Urinary bladder (tissue), 4 donors: ENCODE measurements at places on chromosomes 11 and 22. TPM values are rescaled to one million over a fixed set of nuclear protein-coding genes. Genes with fewer than 3 reads are reported as not detected.

- DNase-seq, result no peak
These were observed 519 bp upstream of the ART5 start for GRCh38 chr11:3642071-3642951.

DNA sequence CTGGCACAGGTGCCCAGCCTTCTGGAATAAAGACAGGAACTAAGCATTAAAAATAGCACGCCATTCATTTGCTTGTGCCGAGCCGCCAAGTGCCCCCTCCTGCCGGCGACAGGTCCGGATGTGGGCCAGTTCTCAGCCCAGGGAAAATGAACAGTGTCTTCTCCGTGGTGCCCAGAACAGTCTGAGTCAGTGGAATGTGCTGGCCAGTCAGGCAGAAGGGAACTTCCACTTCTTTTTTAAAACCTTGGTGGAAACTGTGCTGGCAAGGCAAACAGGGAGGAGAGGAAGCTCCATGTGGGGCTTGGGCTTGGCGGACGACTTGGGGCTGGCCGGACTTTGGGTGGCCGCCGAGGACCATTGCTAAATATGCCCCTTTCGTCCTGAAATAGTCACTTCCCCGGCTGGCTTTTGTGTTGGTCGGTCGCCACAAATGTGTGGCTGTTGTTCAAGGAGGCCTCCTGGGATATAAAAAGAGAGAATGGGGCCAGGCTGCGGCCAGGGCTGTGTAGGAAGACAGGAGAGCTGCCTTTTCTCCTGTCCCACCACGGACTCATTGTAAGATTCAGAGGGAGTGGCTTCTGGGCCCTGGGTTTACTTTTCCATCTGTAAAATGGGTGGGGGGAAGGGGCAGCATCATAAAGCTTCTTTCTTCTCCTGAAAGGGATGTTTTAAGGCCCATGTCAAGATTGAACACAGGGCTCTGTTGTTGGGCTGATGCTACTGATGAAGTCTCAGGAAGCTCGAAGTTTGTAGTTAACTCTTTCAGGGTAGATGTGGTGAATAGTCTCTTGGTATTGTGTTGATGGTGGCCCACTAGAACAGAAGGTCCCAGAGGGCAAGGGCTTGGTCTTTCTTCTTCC, 101.0 kb downstream of the PTPRJ start:
- DNase-seq, result no peak

GRCh38 chr11:66006891-66007176, 4.5 kb downstream of the BANF1 start:
- no peak for DNase-seq

- DNase-seq, result peak; percentile 28
These were observed 57.9 kb upstream of the FSHB start for GRCh38 chr11:30172883-30173311.

DNA sequence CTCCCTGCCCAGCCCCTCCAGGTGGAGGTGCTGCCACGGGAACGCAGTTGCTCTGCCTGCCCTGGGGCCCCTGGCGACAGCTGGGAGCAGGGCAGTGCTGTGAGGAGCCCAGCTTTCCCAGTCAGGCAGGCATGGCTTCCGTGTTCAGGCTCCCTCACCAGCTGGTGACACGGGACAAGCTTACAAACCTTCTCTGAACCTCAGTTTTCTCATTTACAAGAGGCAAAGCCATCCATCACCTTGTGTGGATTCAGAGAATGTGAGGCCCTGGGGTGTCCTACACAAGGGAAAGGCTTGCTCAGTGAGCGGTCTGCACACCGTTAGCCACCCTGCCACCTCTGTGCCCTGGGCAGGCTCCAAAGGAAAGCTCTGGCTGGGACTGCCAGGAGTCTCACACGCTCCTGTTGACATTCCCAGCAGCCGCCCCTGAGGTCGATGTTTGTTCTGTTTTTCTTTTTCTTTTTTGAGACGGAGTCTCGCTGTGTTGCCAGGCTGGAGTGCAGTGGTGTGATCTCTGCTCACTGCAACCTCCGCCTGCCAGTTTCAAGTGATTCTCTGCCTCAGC, 23.5 kb downstream of the SUN2 start:
- DNase-seq, result no peak

GRCh38 chr11:90134478-90135003, at the start of gene NAALAD2:
Gene NAALAD2, plus strand, starts transcription at chr11:90134663. Its CDS starts 96 bp downstream, at chr11:90134759.
- DNase-seq, result peak; percentile 28

DNA sequence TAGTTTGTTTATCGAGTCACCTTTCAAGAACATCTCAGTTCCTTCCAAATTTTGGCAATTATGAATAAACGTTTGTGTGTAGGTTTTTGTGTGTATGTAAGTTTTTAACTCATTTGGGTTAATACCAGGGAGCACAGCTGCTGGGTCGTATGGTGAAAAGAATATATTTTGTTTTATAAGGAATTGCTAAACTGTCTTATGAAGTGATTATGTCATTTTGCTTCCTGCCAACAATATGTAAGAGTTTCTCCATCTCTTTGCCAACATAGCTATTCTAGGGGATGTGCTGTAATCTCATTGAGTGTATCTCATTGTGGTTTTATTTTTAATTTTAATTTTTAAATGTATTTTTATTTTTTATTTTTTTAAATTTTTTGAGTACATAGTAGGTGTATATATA, 27.3 kb downstream of the BCL2L13 start:
- no peak for DNase-seq

- no peak for DNase-seq
These were observed 10.5 kb downstream of the TIMP3 start for GRCh38 chr22:32811788-32812545.

GRCh38 chr11:96284917-96285316, 58.1 kb downstream of the MAML2 start:
- DNase-seq, result no peak

Gene NEFH
- polyA plus RNA-seq, result 1.1 TPM

Gene FBXO3
- polyA plus RNA-seq, result 39.7 TPM
